SW480 (cell line): ENCODE measurements at places on chromosomes 4 and X.

GRCh38 chr4:23654791-23655190 lies 235.1 kb downstream of the PPARGC1A start:
- DNase-seq: no peak

GRCh38 chrX:17039826-17040225 lies 93.4 kb downstream of the REPS2 start:
- DNase-seq: no peak

GRCh38 chrX:77404419-77404818 lies 42.8 kb upstream of the FGF16 start:
- no peak for DNase-seq

GRCh38 chr4:123340381-123340701 lies 56.3 kb upstream of the SPRY1 start:
- peak; percentile 58 for DNase-seq

- DNase-seq: no peak
These were observed 460.7 kb upstream of the SMIM31 start for GRCh38 chr4:164293203-164293602.

GRCh38 chr4:8207314-8207713 lies 8.2 kb downstream of the SH3TC1 start:
- no peak for DNase-seq

- no peak for DNase-seq
These were observed 681.4 kb downstream of the GABRG1 start for GRCh38 chr4:45442466-45442865.

GRCh38 chrX:116756958-116757357 lies 294.2 kb upstream of the CT83 start:
- no peak for DNase-seq

DNA sequence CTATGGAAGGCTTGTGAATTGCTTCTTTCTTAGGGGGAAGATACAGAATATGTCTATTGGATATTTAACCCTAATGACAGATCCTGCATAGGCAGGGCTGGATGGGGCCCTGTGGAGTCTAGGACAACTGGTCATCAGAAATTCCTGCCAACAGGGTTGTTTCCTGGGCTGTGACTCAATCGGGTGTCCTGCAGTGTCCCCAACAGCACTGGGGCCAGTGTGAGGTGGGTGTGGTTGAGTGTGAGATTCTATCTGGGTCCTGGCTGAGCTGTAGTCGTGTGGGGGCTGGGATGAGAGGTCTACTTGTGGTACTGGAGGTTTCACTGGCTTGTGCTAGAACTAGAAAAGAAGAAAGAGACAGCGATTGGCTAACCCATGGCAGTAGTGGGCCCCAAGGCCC lies 87.3 kb upstream of the WDR1 start:
- no peak for DNase-seq

GRCh38 chrX:148448686-148449085 lies 51.7 kb upstream of the AFF2 start:
- no peak for DNase-seq

- DNase-seq: no peak
These were observed 11.0 kb downstream of the PTTG2 start for GRCh38 chr4:37971202-37971601.

DNA sequence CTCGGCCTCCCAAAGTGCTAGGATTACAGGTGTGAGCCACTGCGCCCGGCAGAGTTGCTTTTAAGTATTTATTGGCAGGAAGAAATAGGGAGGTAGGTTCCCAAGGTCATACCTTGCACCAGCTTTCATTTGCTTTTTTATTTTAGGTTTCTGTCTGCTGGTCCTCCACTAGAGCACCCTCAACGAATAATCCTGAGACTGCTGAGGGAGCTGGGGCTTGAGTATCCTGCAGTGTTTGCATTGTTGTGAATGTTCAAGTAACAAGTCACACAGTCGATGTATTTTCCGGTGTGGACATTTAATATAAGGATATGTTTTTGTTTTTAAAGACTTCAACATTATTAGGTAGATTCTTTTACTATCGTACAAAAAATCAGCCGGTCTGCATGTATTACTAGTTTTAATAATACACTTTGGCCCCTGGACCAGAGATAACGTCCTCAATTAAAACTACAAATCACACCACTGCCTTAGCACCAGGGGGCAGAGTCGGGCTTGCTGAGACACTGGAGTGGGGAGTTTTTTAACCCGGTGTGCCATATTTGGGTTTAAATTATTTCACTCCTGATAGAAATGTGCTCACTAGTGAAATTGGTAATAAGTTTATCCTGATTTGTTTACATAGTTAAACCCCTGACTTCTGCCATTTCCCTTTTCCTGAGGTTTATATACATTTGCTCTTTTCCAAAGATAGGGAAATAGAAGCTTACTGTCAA lies 11.6 kb downstream of the SMIM20 start:
- DNase-seq: peak; percentile 9

- DNase-seq: no peak
These were observed 20.8 kb downstream of the ARHGEF6 start for GRCh38 chrX:136759968-136760367.

DNA sequence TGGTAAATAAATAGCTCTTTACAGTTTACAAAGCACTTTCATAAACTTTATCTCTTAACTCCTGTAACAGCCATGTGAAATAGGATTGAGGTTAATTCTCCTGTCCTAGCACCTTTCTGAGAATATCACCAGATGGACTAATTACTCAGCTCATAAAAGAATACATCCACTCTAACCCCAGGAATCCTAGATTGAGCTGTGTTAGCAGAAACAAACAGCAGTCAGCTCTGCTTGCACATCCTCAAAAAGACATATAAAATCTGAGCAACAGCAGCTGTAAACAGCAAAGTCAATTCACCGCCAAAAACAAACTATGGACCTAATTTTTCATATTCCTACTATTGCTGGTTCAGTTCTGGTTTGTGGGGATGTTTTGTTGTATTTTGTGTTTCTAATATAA lies 182.8 kb downstream of the QDPR start:
- DNase-seq: no peak

DNA sequence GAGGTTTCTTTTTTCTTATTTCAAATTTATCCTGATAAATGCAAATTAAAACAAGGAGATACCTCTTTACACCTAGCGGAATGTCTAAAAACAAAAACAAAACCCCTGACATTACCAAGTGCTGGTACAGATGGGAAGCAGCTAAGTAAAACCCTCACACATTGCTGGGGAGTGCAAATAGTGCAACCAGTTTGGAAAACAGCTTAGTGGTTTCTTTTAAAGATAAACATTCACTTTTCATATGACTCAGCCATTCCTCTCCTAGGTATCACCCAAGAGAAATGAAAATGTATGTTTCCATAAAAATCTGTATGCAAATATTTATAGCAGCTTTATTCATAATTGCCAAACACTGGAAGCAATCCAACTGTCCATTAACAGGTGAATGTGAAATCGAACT lies 84.1 kb upstream of the HELT start:
- no peak for DNase-seq

GRCh38 chr4:152166567-152166966 lies 369.3 kb downstream of the FBXW7 start:
- DNase-seq: no peak

DNA sequence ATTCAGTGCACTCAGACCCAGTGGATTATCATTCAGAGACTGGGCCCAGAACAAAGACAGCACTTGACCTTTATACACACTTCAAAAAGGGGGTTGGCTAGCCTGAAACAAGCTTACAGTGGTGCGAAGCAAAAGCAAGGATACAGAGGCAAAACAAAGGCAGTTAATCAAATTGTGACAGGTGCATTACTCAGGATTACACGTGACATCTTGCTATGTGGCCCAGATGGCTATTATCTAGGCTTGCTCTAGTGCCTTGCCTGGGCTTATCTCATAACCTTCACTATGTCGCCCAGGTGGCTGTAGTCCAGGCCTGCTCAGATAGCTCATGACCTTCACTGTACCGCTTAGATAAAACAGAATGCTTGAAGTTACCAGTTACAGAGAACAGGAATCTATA lies 1092.1 kb upstream of the PRKX start:
- no peak for DNase-seq

GRCh38 chr4:175339100-175339707 lies 421.0 kb downstream of the ADAM29 start:
- no peak for DNase-seq

DNA sequence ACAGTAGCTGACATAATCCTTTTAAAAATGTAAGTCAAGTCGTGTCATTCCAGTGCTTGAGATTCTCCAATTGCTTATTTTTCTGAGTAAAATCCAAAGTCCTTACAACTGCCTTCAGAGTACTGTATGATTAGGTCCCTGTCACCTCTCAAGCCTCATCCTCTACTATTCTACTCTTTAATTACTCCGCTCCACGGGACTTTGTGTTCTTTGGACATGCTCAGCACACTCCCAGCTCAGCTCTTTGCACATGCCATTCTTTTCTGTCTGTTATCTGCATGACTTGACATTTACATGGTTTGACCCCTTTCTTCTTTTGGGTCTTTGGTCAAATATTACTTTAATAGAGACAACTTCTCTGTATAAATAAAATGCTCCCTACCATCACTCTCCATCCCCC lies 15.1 kb downstream of the FAM47E start:
- DNase-seq: no peak

DNA sequence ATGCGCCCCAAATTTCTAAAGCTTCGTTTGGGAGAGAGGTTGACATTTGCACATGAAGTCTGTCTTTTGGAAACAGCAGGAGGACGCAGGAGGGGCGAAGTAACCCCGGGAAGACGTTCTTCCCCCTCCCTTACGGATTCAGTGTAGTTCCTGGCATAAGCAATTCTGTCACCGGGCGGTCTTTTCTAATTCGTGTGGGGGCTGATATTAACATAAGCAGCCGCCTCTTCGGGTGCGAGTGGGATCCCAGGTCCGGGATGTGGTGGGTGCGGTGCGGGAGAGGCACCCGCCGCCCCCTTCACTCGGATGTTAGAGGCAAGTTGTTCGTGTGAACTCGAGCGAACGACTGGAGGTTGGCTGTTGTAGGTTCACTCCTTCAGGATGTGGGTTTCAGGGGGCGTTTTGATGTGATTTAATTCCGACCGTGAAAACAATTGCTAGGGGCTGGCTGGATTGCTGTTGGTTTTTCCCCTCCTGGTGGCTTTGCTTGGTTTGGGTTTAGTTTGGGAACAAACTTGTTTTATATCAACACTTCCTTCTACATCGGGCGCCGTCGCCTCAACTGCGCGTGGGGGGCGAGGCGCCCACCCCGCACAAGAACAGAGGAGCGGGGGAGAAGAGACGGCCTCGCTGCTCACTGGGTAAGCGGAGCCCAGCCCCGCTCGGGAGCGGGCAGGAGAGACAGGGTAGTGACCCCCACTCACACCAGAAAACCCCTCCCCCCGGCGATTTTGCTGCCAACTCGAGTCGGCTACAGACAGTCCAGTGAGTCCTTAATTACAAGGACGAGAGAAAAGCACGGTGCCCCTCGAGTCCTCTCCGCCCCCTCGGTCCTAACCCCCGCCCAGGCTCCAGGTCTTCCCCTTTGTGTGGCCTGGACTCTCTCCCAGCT lies 2.9 kb upstream of the LEF1 start:
- peak; percentile 58 for DNase-seq

- no peak for DNase-seq
These were observed 178.4 kb downstream of the ANKRD50 start for GRCh38 chr4:124534131-124534530.

- no peak for DNase-seq
These were observed 25.7 kb upstream of the TRPC3 start for GRCh38 chr4:121977251-121978171.

- no peak for DNase-seq
These were observed 495.0 kb upstream of the SLIT2 start for GRCh38 chr4:19756661-19757060.

DNA sequence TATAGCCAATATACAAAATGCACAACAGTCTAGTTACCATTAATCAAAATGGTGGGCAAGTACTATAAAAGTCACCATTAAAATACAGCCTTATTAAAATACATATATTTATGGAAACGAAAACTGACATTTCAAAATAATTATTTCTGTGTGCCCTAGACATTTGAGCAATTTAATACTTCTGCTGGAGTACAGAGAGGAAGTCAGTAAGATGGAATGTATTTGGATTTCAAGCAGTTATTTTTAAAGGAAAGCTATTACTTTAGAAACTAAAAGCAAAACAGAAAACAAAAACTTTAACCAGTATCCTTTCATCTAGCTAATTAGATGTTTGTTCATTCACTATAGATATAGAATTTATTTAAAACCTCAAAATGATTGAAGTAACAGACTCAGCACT lies 37.8 kb upstream of the TLR2 start:
- no peak for DNase-seq

DNA sequence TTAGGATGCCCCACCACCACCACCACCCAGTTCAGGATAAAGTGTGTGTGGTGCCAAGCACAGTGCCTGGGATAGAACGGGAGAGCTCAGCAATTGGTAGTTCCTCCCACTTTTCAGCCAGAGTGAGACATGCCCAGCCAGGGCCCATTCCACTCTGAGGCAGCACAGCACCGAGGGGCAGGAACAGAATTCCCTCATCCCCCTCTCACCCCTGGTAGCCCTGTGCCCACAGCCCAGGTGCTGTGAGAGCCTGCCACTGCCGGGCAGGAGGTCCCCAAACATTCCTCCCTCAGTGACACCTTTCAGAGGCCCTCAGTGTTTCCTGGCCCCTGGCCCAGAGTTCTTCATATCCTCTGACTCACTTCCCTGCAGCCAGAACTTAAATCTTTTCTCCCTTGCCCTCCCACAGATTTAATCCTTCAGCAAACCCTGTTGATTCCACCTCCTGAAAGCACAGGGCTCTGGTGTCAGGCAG lies 8.1 kb downstream of the RIPPLY1 start:
- no peak for DNase-seq

- no peak for DNase-seq
These were observed 174.0 kb downstream of the GLUD2 start for GRCh38 chrX:121221322-121221977.

DNA sequence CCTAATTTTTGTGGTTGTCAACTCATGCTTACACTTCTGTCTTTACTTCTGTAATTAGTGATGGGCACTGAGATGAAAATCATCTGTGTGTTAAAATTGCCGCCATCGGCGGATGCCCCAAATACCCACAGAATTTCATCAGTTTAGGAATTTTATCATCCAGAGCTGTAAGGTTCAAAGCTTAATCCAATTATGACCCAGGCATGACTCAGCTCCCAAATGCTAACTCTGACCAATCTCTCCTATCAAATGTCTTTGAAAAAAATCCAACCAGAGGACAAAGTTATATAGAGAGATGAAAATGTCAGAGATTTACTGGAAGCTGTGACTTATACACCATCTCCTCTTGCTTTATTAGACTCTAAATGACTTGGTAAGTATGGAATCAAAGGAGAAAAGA lies 1048.7 kb upstream of the PRKX start:
- DNase-seq: no peak

DNA sequence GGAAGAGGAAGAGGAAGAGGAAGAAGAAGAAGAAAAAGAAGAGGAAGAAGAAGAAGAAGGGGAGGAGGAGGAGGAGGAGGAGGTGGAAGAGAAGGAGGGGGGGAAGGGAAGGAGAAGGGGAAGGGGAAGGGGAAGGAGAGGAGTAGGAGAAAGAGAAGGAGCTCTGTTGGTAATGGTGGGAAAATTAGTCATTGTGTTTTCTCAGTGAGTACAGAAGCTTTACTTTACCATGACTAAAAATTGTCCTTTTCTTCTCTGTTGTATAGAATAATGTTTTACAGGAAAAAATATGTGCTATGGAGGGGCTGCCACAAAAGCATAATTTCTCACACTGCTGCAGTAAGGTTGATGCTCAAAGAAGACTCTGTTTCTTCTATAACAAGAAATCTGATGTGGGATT lies 4.1 kb downstream of the AFM start:
- DNase-seq: no peak
